Tibial nerve (tissue), 4 donors: ENCODE measurements at places on chromosomes 7 and 10. TPM values are rescaled to one million over a fixed set of nuclear protein-coding genes. Genes with fewer than 3 reads are reported as not detected.
A peak's percentile ranks its signal among the peaks of the same experiment; 100 is the strongest.

DNA sequence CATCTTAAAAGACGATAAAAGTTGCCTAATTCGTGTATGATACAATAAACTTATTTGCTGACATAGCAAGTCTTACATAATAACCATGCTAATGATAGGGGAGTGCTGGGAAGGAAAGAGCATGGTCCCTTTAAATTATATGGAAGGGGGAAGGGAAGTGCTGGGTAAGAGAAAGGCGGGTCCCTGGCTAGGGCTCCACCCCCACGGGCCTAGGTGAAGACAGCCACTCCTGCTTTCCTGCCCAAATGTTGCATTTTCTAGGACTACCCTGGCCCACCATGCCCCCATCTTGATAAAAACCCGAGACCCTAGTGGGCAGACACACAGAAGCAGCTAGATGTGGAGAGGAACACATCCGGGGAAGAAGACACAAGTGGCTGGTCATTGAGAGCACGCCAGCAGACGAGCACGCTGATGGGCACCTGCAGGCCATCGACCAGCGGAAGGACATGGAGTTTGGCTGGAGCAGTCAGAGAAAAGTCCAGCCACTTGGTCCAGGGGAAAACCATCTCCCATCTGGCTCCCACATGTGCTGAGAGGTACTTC lies 328.7 kb downstream of the ARL4A start:
- no peak overlapping the region for H3K27ac ChIP-seq
- no peaks in the 10 kb centered on the region for H3K36me3 ChIP-seq
- no peaks in the 10 kb centered on the region for H3K27me3 ChIP-seq
- no peak overlapping the region for H3K4me3 ChIP-seq

GHRHR gene
- total RNA-seq: not detected

DNA sequence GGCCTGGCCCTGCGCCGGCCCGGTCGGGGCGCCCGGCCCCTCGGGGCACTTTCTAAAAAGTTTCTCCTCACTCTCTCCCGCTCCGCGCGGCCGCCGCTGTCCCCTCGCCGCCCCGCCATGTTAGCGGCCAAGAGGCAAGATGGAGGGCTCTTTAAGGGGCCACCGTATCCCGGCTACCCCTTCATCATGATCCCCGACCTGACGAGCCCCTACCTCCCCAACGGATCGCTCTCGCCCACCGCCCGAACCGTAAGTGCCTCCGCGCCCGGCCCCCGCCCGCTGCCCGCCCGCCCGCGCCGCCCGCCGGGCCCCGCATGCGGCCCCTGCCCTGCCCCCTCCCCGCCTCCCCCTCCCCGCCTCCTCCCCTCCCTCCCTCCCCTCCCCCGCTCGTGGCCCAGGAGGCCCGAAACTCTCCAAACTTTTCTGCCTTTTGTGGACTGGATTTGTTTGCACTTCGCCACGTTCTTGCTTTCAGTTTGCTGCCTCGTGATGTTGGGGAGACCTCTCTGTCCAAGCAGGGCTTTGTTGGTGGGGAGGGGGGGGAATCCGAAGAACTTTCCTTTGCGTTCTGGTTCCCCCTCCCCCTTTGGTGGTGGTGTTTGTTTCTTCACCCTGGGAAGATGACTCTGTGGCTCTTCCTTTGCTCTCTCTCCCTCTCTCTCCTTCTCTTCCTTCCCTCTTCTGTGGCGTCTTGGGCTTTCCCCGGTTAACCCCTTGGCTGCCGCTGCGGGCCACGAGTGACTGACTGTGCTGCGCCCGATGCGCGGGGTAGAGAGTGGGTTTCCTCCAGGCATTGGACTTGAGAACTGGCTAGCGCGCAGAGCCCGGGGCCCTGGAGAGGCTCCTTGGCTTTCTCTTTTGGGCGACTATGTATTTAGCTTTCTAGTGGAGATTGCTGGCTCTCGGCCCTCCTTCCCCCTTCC lies 1.6 kb downstream of the TCF7L2 start:
- peak overlapping the region; percentile 98 for H3K27ac ChIP-seq
- H3K27me3 ChIP-seq: no peaks in the 10 kb centered on the region
- no peaks in the 10 kb centered on the region for H3K4me1 ChIP-seq
- H3K4me3 ChIP-seq: peak overlapping the region; percentile 88
- H3K36me3 ChIP-seq: no peaks in the 10 kb centered on the region

IFIT1B gene
- total RNA-seq: not detected

- DNase-seq: no peak
- no peak overlapping the region for H3K4me3 ChIP-seq
- H3K27me3 ChIP-seq: no peaks in the 10 kb centered on the region
- no peaks in the 10 kb centered on the region for H3K4me1 ChIP-seq
These were observed 66.8 kb downstream of the MINDY4 start for GRCh38 chr7:30838008-30838407.

DNA sequence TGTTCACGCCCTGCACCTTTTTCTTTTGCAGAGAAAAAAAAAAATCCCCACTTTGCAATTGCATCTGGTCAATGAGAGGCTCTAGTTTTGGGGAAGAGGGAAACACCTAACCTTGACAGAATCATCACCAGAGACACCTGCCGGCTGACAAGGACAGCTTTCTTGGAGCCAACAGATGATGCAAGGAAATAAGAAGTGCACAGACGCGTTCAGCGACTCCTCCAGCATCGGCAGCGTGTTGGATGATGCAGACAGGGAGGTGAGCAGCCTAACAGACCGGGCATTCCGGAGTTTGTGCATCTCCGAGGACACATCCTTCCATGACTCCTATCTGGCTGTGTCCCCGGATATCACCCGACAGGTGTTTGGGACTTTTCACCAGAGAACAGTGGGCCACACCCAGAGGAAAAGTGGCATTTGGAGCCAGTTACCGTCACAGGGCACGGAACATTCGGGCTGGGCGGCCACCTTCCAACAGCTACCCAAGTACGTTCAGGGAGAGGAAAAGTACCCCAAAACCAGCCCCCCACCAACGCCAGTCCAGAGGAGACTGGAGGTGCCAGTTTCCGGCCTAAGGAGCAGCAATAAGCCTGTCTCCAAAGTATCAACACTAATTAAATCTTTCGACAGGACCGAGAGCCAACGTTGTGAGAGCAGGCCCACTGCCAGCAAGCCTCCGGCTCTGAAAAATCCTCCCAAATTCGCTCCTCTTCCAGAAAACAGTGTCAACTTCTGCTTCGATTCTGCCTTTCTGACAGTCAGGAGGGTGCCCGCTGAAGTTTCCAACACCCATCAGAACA lies 23.6 kb downstream of the C10orf71 start:
- H3K27ac ChIP-seq: no peak overlapping the region
- DNase-seq: no peak
- no peaks in the 10 kb centered on the region for H3K36me3 ChIP-seq
- H3K27me3 ChIP-seq: no peaks in the 10 kb centered on the region

DNA sequence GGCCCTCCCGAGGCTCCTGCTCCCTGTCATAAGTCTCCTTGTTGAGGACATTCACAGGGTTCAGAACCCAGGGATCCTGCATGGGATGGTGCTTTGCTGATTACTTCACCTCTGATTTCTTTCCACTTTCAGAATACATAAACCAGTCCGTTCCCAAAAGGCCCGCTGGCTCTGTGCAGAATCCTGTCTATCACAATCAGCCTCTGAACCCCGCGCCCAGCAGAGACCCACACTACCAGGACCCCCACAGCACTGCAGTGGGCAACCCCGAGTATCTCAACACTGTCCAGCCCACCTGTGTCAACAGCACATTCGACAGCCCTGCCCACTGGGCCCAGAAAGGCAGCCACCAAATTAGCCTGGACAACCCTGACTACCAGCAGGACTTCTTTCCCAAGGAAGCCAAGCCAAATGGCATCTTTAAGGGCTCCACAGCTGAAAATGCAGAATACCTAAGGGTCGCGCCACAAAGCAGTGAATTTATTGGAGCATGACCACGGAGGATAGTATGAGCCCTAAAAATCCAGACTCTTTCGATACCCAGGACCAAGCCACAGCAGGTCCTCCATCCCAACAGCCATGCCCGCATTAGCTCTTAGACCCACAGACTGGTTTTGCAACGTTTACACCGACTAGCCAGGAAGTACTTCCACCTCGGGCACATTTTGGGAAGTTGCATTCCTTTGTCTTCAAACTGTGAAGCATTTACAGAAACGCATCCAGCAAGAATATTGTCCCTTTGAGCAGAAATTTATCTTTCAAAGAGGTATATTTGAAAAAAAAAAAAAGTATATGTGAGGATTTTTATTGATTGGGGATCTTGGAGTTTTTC lies 159.8 kb upstream of the LANCL2 start:
- no peak overlapping the region for H3K4me3 ChIP-seq
- no peaks in the 10 kb centered on the region for H3K4me1 ChIP-seq
- DNase-seq: no peak
- no peaks in the 10 kb centered on the region for H3K36me3 ChIP-seq
- no peak overlapping the region for H3K27ac ChIP-seq

SLC13A1 gene
- total RNA-seq: not detected

GRCh38 chr10:59678884-59679301 lies 30.8 kb downstream of the SLC16A9 start:
- H3K4me3 ChIP-seq: no peak overlapping the region
- DNase-seq: no peak
- no peaks in the 10 kb centered on the region for H3K36me3 ChIP-seq
- no peak overlapping the region for H3K27ac ChIP-seq
- H3K27me3 ChIP-seq: no peaks in the 10 kb centered on the region

ASIC3 gene
- total RNA-seq: 2.5 TPM

GRCh38 chr7:139023076-139023475 lies 12.8 kb downstream of the ZC3HAV1L start:
- DNase-seq: no peak
- H3K27me3 ChIP-seq: no peaks in the 10 kb centered on the region
- no peak overlapping the region for H3K4me3 ChIP-seq
- H3K27ac ChIP-seq: peak overlapping the region; percentile 68
- H3K36me3 ChIP-seq: peaks cover 33% of the 10 kb centered on the region

TAS2R5 gene
- 1.8 TPM for total RNA-seq

FAM25C gene
- not detected for total RNA-seq

DNA sequence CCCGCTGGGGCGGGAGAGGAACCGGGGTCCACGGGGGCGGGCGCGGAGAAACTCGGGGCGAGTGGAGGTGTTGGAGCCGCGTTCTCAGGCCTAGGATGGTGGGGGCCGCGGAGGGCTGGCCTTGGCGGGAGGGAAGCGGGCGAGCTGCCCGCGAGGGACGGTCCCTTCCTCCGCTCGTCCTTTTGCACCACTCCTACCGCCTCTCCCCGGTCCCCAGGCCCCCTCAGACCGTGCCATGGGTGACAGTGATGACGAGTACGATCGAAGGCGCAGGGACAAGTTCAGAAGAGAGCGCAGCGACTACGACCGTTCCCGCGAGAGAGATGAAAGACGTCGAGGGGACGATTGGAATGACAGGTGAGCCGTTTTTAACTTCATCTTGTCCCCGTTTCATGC lies 451 bp downstream of the SRRT start:
- peak overlapping the region; percentile 95 for H3K27ac ChIP-seq
- H3K4me3 ChIP-seq: peak overlapping the region; percentile 85
- H3K4me1 ChIP-seq: peaks cover 58% of the 10 kb centered on the region
- DNase-seq: no peak

DNA sequence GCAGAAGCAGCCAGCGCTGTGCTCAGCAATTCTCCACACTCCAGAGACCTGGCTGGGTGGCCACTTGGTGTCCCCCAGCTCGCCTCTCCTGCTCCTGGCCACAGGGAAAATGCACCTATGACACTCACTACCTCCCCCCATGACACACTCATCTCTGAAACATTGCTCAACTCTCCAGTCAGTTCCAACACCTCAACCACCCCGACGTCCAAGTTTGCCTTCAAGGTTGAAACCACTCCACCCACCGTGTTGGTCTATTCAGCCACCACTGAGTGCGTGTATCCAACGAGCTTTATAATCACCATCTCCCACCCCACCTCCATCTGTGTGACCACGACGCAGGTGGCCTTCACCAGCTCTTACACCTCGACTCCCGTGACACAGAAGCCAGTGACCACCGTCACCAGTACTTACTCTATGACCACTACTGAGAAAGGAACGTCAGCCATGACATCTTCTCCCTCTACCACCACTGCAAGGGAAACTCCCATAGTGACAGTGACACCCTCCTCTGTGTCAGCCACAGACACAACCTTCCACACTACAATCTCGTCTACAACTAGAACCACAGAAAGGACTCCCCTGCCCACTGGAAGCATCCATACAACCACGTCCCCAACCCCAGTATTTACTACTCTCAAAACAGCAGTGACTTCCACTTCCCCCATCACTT lies 2.7 kb downstream of the MUC3A start:
- no peak for DNase-seq
- H3K4me1 ChIP-seq: no peaks in the 10 kb centered on the region
- no peaks in the 10 kb centered on the region for H3K27me3 ChIP-seq
- H3K27ac ChIP-seq: no peak overlapping the region
- no peak overlapping the region for H3K4me3 ChIP-seq

GRCh38 chr10:117689566-117689965 lies 147.0 kb downstream of the EMX2 start:
- no peak overlapping the region for H3K27ac ChIP-seq
- H3K27me3 ChIP-seq: no peaks in the 10 kb centered on the region
- H3K4me1 ChIP-seq: peaks cover 4% of the 10 kb centered on the region
- H3K36me3 ChIP-seq: no peaks in the 10 kb centered on the region
- H3K4me3 ChIP-seq: no peak overlapping the region
